ENCODE measurements at places on chromosomes 12 and 14.

DNA sequence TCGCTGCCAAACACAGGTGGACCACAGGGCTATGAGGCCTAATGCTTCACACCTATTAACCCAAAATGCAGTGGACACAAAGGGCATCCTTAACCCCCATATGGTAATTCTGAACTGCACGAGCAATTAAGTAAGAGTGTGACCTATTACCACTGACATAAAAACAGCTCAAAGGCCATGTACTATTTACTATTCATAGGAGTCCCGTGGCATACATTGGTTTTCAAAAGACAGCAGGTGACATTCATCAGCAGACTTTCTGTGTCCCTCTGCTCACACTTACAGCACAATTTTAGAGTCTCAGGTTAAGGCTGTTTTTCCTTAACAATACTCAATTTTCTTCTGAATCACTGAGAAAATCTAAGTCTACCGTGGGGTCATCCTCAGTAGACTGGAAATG lies 23.1 kb upstream of the TMCC3 start:
- no peak for DNase-seq

DNA sequence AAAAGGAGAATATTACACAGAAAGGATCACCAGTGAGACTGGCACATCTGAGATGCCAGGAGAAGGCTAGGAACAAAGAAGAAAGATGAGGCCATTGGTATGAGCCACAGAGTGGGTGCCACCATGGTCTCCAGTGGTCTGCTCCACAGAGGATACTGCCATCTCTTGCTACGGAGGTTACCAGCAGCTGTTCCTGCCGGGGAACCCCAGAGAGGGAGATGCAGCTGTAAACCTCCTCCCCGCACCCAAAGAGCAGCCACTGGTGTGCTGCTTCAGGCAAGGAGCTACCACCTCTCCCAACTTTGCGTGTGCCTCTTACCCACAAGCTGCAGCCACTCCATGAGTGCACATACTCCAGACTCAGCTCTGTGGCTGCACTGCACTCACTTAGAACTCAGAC lies 201.5 kb upstream of the RTL1 start:
- no peak for DNase-seq

DNA sequence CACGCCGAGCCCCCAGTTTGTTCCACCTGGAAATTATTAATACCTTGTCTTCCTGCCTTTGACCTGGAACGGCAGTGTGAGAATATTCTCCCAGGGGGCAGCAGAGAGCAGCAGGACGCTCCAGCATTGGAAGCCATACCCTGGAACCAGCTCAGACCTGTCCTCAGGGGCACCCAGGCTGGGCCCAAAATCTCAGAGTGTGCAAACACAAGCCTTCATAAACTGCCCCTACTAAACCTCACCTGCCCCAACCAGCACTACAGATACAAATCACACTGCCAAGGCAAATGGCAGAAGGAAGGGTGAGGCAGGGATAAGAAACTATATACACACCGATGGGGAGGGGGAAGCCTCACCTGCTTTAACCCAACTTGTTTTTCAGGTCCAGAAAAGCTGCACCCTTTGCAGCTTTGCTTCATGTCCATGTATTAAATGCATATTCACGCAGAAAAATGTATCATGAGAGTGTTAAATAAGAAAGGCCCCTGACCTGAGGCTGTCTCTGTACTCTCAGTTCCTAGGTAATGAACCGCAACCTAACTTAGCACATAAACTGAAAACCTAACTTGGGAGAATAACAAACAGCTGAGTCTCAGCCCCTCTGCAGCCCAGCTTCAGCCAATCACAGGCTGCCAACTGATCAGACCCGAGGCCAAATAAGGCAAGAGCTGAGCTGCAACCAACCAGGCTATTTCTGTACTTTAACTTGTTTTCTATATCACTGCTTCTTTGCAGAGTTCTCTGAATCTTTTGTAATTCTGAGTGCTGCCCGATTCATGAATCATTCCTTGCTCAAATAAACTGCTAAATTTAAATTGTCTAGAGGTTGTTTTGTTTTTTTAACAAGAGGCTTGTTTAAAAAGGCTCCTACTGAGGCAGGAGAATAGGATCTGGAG lies 130.1 kb downstream of the SPTSSA start:
- peak; percentile 37 for DNase-seq

DNA sequence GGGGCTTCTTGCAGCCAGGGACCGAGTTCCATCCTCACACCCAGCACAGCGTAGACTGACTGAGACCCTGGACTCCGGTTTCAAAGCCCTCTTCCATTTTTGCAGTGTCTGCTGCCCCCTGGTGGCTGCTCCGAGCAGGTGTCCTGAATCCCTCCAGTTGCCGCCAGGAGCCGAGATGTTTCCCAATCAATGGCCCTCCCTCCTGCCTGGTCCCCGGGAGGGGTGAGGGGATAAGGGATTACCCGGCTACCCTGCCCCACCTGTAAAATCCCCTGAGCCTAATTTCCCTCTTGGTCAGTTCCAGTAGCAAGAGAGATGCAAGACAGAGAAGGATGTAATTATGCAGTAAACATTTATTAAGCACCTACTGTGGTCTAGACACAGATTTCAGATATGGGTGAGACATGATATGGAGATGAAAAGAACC lies 55.0 kb downstream of the PHETA1 start:
- DNase-seq: peak; percentile 53

DNA sequence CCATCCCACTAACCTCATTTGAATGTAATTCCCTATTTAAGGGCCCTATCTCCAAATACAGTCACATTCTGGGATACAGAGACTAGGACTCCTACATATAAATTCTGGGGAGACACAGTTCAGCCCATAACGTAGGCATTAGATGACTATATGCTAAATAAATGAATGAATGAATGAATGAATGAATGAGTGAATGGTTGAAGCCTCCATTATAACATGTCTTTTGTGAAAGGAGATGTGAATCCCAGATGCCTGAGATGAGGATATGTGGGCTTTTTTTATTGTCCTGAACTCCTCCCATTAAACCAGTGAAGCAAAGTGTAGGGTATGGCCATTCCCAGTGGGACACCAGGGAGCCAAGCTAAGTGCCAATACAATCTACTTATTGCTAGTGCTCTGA lies 20.5 kb upstream of the TMEM233 start:
- DNase-seq: no peak
